Dermis blood vessel endothelial cell (primary cell): ENCODE measurements at places on chromosomes 2 and 18. TPM values are rescaled to one million over a fixed set of nuclear protein-coding genes. Genes with fewer than 3 reads are reported as not detected.

GRCh38 chr2:11744631-11745394, 1.6 kb upstream of the LPIN1 start:
- DNase-seq, result peak; percentile 56

GRCh38 chr2:108423502-108424251, 25.3 kb upstream of the GCC2 start:
- DNase-seq, result no peak

GRCh38 chr2:100606726-100607343, 44.0 kb downstream of the PDCL3 start:
- DNase-seq, result peak; percentile 72

GRCh38 chr2:209806318-209806717, 34.7 kb downstream of the UNC80 start:
- DNase-seq, result no peak

The TRIB2 gene
- 73.6 and 141 TPM in 2 replicates for total RNA-seq

DNA sequence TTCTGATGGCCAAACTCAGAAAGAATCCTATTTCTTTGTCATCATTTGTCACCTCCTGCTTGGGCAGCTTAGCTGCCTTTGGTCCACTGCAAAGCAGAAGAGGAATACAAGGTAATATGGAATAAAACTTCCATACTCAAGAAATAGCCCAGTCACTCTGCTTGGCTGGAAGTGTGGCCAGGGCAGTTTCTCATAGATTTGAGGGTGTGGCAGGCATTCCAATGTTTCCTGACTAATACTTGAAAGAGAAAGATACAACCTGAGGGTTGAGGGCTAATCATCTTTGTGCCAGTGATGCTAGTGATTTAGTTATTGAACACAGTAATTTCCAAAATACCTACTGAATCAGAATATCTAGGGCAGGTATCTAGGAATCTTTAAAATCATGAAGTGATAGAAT, 83.1 kb downstream of the FAM161A start:
- DNase-seq, result no peak

- peak; percentile 81 for DNase-seq
These were observed 46.6 kb downstream of the PRKRA start for GRCh38 chr2:178404368-178404767.

The SATB2 gene
- 0.33 and 0.85 TPM in 2 replicates for total RNA-seq

The C2orf76 gene
- 12.6 and 14.6 TPM in 2 replicates for total RNA-seq

GRCh38 chr2:10773821-10774341, 38.7 kb downstream of the PDIA6 start:
- DNase-seq, result no peak
